Activated T-cell treated with anti-CD3 and anti-CD28 coated beads, Interleukin-2, amount 50 U/mL, for 24 hours (primary cell): ENCODE measurements at places on chromosomes 16 and 17.
A peak's percentile ranks its signal among the peaks of the same experiment; 100 is the strongest.

GRCh38 chr16:89452241-89452640 lies 38.1 kb downstream of the ANKRD11 start:
- DNase-seq, result no peak

GRCh38 chr17:70144260-70144846 lies 25.0 kb upstream of the KCNJ2 start:
- no peak for DNase-seq

DNA sequence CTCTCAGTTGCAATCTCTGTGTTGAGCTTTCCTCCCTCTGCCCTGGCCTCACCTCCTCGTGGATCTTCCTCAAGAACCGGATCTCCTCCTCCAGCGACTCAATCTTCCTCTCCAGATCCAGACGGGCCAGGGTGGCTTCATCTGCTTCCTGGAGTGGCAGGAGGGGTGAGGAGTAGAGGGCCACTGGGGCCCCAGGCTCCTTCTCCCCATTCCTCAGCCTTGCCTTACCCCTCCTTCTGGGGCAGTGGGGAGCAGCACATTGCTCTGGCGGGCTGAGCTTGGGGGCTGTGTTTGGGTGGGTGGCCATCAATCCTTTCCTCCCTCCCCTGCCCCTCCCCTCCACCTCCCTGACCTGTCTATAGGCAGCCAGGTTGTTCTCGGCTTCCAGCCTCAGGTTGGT lies 1.6 kb downstream of the GFAP start:
- no peak for DNase-seq

DNA sequence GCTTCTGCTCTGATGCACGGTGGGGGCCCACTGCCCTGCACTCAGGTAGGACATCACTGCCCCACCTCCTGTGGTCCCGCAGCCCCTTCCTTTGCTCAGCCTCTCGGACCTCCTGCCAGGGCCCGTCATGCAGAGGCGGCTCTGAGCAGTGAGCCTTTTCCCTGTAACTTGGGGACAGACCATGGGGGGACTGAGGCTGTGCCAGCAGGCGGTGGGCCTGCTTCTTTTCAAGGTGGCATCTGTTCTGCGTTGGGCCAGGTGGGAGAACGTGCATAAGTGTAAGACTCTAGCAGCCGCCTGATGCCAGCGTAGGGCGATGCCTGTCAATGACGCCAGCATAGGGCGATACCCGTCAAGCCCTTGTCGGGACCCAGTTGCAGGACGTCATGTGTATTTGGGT lies 40.3 kb upstream of the ZNF469 start:
- no peak for DNase-seq

DNA sequence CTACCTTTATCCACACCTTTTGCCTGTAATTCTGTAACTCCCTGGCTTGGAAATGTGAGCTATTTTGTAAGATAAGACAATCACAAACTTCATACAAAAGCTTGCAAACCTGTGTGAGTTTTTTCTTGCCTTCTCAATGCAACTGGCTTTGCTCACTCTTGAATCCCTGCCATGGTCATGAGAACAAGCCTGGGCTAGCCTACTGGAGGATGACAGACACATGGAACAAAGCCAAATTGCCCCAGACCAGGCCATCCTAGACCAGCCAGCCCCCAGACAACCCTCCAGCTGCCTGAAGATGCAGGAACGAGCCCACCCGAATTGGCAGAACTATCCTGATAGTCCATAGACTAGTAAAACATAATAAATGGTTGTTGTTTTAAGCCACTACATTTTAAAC lies 466.6 kb upstream of the ERCC4 start:
- DNase-seq, result no peak

- no peak for DNase-seq
These were observed 102.4 kb downstream of the ABCC12 start for GRCh38 chr16:48053418-48053745.

- no peak for DNase-seq
These were observed 2.8 kb downstream of the PDK2 start for GRCh38 chr17:50097926-50098325.

DNA sequence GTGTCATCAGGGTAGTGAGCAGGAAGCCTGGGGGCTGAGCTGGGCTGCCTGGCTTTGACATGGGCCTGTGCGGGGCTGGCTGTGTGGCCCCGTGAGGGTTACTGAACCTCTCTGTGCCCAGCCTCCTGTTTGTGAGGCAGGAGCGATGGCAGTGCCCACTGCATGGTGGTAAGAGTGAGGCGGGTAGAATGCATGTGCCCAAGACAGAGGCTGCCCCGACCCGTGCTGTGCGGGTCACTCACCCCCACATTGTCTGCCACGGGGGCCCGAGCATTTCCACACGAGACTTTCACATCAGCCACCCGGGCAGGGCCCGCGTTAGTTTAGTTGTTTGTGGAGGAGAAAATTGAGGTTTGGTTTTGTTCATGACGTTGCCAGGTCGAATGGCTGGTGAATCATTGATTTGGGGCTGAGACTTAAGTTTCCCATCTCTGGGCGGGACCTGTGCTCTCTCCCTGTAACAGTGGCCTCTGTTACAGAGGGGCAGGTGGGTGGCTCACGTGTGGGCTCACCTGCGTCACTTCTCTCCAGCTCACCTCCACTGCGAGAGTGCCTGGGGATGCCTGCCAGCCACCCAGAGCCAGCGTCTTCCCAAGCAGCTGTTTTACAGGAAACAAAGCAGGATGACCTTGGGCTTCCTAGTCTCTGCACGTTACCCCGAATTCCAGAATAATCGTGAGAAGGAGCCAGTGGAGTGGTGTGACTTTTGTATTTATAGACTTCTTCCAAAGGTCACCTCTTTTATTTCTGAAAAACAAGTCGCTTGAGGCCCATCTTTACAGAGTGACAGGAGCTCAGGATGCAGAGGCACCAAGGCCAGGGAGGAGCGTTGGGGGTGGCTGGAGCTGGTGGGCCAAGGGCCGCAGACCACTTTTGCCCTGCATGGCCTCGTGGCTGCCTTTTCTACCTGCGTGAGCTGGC lies 150.6 kb downstream of the RPTOR start:
- no peak for DNase-seq

GRCh38 chr17:13957636-13958035 lies 111.7 kb upstream of the COX10 start:
- no peak for DNase-seq

DNA sequence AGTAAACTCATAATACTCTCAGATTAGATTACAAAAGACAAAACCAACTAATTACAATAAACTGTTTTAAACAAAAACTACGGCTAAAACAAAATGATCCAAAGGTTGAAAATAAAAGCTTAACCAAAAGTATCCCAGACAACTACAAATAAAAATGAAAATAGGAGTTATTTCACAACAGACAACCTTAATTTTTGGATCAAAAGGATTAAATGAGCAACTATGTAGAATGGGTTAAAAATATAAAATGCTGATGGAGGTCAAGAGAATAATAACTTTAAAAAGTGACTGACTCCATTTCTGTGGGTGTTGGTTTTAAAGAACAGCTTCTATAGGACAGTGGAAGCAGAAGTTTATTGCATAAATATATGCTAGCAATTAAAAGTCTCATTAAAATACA lies 28.6 kb downstream of the METTL16 start:
- no peak for DNase-seq

- DNase-seq, result no peak
These were observed 1.9 kb upstream of the GDPD3 start for GRCh38 chr16:30115238-30115637.

DNA sequence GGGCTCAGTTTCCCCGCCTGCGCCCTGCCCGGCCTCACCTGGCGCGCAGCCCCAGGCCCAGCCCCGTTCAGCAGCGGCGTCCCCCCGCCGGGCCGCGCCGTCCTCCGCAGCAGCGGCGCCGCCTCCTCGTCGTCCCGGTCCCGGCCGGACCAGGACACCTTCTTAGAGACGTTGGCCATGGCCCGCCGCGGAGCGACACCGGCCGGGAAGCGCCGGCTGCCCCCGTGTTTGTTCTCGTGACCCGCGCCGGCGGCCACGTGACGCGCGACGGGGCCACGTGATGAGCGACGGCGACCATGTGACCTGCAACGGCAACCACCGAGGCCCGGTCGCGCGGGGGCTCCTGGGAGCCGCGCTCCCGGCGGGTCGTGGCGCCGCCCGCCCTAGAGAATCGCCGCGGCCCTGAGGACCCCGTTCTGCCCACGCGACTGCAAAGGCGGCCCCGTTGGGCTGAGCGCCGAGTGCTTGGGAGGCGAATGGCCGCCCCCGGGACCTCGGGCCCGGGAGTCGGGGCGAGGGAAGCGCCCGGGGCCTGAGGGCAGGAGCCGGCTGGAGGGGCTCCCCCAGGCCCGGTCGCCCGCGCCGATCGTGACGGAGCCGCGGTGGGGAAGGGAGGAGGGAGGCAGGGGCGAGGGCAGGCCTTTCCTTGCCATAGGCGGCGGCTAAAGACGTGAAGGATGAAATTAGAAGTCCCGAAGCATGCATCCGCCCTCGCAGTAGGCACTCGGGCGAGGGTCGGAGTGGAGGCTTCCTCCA lies at the start of gene CLCN7:
Gene CLCN7, minus strand, starts transcription at position 233 of the 756 bp plus-strand sequence. Its CDS starts 54 bp downstream, at position 179.
- DNase-seq, result peak; percentile 91

GRCh38 chr16:14369734-14370598 lies 260.1 kb downstream of the PARN start:
- no peak for DNase-seq

DNA sequence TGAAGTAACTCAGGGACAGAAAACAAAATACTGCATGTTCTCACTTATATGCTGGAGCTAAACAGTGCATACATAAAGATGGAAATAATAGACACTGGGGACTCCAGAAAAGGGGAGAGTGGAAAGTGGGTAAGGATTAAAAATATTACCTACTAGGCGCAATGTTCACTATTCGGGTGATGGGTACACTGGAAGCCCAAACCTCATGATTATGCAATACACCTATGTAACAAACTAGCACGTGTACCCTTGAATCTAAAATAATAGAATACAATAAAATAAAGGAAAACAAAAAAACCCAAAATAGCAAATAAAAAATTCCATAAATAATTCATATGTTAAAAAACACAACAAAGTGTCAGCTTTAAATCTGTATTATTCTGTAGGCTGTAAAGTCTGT lies 56.9 kb downstream of the MAP2K6 start:
- no peak for DNase-seq

GRCh38 chr17:9259419-9259818 lies 238.1 kb downstream of the NTN1 start:
- DNase-seq, result no peak

DNA sequence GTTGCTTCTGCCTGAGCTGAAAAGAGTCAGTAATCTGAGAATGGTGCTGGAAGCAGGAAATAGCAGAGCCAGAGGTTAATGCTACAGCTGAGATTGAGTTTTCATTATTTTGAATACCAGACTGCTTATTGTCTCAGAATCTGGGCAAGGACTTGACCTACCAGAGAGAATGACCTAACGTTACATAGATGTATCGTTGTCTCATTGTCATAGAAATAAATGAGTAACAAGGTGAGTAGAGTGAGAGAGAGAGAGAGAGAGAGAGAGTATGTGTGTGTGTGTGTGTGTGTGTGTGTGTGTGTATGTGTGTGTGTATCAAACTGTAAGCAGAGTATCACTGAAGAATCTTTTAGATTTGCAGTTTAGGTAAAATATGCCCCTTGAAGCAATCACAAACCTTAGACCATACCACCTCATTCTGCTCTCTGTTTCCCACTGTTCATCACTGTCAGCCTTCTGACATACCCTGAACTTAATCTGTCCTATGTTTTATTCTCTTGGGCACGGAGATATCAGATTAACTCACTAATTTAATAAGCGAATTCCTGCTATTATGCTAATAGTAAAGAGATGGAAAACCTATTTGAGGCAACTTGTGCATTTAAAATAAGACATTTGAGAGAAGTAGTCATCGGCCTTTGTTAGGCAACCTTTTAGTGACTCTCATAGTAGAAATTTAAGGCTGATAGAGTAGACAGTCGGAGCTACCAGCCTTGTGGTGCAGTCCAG lies 87.8 kb downstream of the CYB561 start:
- no peak for DNase-seq

- no peak for DNase-seq
These were observed 26.1 kb downstream of the TRPV3 start for GRCh38 chr17:3531266-3532101.

- no peak for DNase-seq
These were observed 90.9 kb downstream of the PARN start for GRCh38 chr16:14539156-14539555.

DNA sequence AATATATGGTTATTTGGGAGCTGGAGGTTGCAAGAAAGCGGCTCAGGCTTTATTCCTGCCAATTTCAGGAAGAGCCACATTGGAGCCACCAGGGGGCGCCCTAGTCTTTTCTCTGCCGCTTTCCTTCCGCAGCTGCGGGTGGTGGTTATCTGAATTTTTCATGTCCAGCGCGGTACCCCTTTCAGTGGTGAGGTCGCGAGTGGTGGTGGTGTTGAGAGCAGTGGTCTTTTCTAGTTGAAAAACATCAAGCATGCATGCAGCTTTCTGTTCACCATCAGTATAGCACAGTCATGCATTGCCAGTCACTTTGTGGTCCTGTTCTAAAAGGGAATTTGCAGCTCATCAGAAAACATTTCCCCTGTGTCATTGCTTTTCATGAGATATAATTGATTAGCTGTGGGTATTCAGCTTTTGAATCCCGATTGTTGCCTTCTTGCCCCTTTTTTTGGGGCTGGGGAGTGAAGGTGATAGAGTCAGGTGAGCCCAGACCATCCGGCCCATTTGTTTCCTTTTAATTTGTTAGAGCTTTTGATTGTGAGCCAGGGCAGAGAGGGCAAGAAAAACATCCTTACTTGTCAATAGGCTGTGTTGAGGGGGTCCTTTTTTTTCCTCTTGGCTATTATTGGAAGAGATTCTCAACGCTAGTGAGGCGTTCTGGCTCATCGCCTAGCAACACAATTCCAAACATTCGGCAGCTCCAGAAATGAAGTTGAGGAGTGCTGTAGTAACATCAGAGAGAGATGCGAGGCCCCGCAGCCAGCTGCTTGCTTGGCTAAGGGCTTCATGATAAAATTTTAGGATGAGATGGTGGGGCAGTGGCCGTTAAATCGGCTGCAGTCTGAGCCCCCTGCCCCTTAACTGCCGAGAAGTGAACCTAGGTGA lies 119.0 kb downstream of the SNX29 start:
- DNase-seq, result peak; percentile 76

GRCh38 chr16:68563631-68564381 lies 24.7 kb downstream of the ZFP90 start:
- no peak for DNase-seq

DNA sequence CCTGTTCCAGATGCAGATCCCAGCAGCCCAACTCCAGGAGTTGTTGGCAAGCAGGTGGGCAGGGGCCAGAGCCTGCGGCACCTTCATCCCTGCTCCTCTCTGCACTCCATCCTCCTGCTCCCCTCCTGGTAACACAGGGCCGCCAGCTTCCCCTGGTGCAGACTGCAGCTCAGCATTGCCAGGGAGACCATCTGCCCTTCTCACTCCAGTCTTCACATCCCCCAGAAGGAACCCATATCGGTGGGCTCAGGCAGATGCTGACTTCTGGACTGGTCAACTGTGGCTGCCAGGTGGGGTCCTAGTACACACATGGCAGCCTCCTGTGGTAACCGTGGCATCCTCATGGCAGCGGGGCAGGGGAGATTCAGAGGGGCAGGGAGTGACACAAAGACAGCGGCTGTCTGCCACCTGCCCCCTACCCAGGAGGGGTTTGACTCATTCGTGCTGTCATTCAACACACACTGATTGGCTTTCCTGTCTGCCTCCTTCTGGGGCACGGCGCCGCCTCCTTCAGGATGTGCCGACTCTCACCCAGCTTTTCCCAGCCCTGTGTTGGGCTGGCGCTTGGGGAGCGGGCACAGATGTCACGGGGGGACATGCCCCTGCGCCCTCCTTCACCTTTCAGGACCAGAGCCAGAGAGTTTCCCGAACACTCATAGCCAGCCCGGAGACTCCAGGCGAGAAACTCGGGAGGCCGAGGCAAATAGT lies 120.9 kb downstream of the CMIP start:
- no peak for DNase-seq

GRCh38 chr16:27726621-27727261 lies 176.8 kb downstream of the KATNIP start:
- no peak for DNase-seq
